Activated naive CD8-positive, alpha-beta T cell treated with anti-CD3 and anti-CD28 coated beads for 36 hours (primary cell): ENCODE measurements at places on chromosomes 1 and 21. TPM values are rescaled to one million over a fixed set of nuclear protein-coding genes. Genes with fewer than 3 reads are reported as not detected.

LRRC8C gene
- 31.7 TPM for total RNA-seq

DNA sequence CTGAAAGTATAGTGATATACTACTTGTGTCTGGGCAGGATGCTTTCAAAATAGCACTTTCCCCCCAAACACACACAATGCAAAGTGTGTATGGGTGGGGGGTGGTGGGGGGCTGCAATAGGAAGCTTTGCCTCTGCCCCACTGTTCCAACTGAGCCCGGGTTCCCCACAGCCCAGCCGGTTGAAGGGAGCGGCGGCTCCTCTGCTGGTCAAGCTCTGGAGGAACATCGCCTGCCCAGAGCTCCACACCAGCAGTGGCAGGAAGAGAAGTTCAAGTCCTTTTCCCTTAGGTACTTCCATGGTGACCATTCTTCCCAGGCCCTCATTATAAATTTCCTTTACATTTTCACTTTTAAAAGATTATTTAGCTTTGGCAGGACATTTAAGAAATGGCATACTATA lies 74.9 kb downstream of the CAPZB start:
- DNase-seq, result no peak

DNA sequence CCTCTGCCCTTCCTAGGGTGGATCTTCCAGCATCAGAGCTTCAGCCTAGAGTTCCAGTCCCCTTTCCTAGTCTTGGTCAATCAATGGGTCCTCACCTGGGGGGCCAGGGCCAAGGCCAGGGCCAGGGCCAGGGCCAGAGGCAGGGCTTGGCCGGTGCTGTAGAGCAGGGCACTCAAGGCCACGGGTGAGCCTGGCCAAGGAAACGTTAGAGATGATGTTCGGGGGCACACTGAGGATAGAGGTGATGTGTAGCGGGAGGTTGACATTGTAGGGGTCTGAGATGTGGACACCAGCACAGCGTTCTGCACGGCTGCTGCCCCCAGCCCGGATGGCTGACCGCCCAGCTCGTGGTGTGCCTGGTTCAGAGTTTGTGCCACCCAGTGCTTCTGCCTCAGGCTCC lies 5.4 kb upstream of the USF1 start:
- DNase-seq, result no peak

GRCh38 chr1:166603296-166603695 lies 236.0 kb upstream of the POGK start:
- DNase-seq, result no peak

DNA sequence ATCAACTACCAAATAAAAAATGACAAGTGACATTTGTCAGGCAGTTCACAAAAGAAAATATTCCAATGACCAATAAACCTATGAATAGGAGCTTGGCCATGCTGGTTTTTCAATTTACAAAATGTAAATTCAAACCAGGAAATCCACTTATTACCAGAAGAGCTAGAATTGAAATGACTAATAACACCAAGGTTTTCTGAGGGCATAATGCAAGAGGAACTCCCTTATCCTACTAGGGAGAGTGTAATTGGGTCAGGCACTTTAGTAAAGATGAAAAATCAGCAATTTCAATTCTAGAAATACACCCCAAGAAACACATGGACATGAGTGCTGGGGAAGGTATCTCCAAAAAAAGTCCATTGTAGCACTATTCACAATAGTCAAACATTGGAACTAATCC lies 16.7 kb upstream of the TIAM1 start:
- no peak for DNase-seq
